Mucosa of descending colon (tissue), 3 donors: ENCODE measurements at places on chromosomes 5 and 9. TPM values are rescaled to one million over a fixed set of nuclear protein-coding genes. Genes with fewer than 3 reads are reported as not detected.

DNAI1 gene
- not detected for total RNA-seq

CATSPER3 gene
- 1.3 TPM for total RNA-seq

KCTD16 gene
- total RNA-seq, result 0.22 TPM

INSL6 gene
- total RNA-seq, result not detected

NDOR1 gene
- total RNA-seq, result 15.9 TPM

C9 gene
- not detected for total RNA-seq

NR5A1 gene
- total RNA-seq, result not detected

SLCO4C1 gene
- total RNA-seq, result 2.6 TPM

PCDHA1 gene
- not detected for total RNA-seq

PCDHA4 gene
- 0.24 TPM for total RNA-seq

CCDC192 gene
- not detected for total RNA-seq

ZCCHC9 gene
- total RNA-seq, result 11.8 TPM
